Activated CD4-positive, alpha-beta T cell treated with anti-CD3 and anti-CD28 coated beads, Interleukin-2, amount 10 ng/mL, durations not matched to agents 7 days and 5 days (primary cell): ENCODE measurements at places on chromosomes 12 and 14.
A peak's percentile ranks its signal among the peaks of the same experiment; 100 is the strongest.

DNA sequence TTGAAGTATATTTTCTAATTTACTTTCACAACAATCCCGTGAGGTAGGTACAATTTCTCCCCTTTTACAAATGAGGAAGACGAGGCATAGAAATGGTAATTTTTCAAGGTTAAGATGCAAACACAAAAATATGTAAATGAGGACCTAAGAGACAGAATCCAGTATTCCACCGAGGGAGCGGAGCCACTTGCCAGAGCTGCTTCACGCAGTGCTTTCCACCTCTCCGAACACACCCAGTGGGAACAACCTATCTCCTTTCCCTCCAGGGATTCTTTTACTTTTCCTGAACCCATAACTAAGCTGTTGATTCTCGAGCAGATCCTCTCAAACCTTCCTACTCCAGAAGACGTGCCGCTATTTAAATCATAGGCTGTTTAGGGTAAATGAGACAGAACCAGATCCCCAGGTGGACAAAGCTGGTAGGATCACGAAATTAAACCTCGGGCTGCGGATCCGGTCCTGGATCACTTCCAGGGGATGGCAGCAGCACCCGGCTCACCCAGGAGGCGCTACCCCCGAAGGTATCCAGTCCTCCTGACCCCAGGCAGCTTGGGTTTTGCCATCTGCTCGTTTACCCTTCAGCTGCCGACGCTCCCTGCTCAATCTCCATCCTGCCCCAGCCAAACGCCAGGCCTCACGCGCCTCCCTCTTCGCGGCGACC, 1.5 kb downstream of the DDHD1 start:
- DNase-seq, result peak; percentile 55

DNA sequence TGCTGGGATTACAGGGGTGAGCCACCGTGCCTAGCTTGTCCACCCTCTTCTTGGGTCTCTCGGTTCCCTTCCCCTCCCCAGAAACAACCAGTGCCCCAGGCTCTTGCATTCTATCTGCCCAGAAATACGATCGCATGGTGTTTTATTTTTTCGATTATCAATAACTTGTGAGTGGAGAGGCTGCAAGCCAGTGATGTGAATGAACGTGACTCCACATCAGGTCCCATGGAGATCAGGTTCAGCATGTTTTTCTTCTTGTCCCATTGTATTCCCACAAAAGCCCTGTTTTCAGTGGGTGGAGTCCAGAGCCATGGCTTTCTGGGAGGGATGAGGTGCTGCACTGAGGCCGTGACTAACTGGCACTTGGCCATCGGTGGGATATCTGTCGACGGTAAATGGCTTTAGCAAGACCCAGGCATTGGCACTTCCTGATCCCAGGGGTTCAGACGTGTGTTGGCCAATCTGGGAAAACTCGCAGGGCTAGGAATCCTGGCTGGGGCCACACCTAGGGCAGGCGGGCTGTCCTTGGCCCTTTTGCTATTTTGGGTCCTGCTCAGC, 12.7 kb upstream of the HNF1A start:
- DNase-seq, result no peak

- no peak for DNase-seq
These were observed 2.0 kb downstream of the AMHR2 start for GRCh38 chr12:53425515-53426150.

GRCh38 chr12:87425942-87426554, 603.2 kb downstream of the C12orf50 start:
- DNase-seq, result no peak

DNA sequence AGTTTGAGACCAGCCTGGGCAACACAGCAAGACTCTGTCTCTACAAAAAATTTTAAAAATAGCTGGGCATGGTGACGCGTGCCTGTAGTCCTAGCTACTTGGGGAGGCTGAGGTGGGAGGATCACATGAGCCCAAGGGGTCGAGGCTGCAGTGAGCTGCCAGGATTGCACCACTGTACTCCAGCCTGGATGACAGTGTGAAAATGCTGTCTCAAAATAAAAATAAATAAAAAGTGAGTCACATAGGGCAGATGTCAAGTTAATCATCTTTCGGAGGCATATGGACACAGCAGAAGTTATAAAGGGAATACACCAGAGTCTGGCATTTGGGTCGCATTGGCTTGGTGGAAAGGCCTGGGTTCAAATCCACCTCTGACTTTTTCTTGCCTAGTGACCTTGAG, 92.7 kb downstream of the PHETA1 start:
- DNase-seq, result no peak

- DNase-seq, result no peak
These were observed 101.2 kb downstream of the AKAP6 start for GRCh38 chr14:32430326-32430725.

DNA sequence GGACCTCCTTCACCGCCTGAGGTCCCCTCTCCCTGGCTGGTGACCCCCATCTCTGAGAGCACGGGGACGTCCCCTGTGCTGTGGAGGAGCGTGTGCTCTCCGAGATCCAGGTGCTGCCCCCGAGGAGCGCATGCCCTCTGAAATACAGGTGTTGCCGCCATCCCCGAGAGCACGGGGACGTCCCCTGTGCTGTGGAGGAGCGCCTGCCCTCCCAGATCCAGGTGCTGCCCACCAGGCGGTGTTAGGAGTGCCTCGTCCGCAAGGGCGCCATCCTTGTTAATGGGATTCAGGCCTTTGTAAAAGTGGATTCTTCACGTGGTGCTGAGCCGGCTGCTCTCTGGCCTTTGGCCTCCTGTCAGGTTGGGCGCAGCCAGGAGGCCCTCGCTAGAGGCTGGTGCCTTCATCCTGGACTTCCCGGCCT, 10.1 kb downstream of the NOC4L start:
- no peak for DNase-seq

DNA sequence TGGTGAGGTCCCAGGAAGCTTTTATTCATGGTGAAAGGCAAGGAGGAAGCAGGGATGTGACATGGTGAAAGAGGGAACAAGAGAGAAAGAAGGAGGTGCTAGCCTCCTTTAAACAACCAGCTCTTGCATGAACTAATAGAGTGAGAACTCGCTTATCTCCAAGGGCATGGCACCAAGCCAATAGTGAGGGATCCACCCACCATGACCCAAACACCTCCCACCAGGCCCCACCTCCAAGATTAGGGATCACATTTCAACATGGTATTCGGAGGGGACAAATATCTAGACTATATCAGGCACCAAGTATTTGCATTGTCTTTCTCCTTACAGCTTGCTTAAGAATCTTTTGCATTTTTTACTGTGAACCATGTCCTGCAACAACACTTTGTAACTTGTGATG, 91.9 kb upstream of the DHRS4 start:
- no peak for DNase-seq

DNA sequence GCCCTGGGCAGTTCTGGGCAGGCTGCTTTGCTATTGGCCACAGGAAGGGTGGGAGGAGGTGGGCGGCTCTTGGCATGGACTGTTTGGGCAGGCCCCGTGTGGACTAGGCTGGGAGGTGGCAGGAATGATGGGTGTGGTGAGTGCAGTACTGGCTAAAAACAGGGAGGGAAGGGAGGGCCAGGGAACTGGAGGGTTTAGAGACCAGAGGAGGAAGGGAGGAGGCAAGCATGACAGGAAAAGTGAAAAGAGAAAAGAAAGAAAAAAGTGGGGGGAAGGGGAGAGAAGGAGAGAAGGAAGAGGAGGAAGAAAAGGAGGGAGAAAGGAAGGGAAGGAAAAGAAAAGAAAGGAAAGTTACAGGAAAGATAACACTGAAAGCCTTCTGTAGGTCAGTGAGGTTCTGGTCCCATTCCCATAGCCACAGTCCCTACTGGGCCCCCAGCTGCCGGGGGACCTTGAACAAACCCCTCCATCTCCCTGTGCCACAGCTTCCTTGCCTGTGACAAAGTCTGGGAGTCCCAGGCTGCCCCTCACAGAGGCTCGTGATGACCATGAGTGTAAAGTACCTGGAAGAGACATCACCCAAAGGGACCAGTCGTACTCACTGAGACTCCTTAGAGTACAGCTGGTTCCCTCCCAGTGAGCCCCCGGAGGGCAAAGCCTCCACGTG, 1.1 kb upstream of the C14orf132 start:
- DNase-seq, result no peak

- DNase-seq, result no peak
These were observed 190.1 kb downstream of the FOXN3 start for GRCh38 chr14:89226801-89227495.

DNA sequence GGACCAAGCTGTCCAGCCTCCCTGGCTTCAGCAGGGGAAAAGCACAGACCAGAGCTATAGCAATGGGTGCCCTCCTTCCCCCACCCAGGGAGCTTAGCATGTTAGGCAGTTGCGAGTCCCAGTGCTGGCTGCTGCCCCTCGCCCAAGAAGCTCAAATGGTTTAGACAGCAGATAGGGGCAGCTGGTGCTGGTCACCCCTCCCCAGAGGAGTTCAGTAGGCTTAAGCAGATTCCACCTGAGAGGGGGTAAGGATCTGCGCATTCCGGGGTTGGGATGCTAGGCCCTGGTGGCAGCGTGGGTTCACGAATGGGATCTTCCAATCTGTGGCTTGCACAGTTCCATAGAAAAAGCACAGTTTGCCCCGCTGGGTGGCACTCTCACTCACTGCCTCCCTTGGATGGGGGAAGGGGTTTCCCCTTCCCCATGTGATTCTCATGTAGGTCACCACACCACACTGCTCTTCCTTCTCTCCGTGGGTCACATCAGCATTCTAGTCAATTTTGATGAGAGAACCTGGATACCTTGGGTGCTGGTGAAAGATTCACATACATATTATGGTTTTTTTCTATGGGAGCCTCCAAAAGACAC, 665.6 kb downstream of the C12orf50 start:
- no peak for DNase-seq

GRCh38 chr12:65123435-65124063, 2.4 kb upstream of the WIF1 start:
- peak; percentile 42 for DNase-seq

GRCh38 chr12:116508145-116509121, 50.7 kb upstream of the MAP1LC3B2 start:
- DNase-seq, result no peak

DNA sequence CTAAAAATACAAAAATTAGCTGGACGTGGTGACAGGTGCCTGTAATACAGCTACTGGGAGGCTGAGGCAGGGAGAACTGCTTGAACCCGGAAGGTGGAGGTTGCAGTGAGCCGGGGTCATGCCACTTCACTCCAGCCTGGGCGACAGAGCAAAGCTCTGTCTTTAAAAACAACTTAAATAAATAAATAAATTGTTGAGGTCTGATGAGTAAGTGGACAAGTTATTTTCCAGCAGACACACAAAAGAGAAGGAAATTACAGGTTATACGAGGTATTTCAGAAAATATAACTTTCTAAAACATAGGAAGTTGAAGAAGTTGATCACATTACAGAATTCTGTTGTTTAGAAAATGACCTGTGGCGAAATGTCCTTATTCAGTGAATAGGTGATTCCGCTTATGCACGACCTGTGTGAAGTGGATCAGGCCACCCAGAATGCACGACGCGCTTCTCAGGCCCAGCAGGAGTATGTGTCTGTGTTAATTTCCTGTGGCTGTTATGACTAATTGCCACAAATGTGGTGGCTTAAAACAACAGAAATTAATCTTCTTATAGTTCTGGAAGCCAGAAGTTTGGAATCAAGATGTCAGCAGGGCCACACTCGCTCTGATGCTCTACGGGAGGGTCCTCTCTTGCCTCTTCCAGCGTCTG, 38.1 kb downstream of the P2RX7 start:
- DNase-seq, result no peak

- no peak for DNase-seq
These were observed 74.3 kb downstream of the IGF1 start for GRCh38 chr12:102406033-102406584.

DNA sequence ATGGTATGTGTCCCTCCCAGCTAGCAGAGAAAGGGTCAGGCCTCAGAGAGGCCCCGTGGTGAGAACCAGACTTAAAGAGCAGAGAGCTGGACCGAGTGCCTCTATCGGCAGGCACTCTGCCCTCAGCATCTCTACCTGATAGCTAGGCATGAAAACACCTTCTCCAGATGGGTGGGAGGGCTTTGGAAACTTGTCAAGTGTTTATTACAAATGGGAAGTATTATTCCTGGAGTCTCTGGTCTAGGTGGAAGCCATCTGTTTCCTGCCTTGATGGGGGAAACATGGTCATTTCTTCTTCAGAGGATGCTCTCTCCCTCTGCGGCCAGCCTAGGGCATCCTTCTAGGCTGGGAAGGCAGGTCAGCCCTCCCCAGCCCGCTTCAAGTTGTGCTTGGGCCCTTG, 2.3 kb downstream of the TMEM63C start:
- no peak for DNase-seq

DNA sequence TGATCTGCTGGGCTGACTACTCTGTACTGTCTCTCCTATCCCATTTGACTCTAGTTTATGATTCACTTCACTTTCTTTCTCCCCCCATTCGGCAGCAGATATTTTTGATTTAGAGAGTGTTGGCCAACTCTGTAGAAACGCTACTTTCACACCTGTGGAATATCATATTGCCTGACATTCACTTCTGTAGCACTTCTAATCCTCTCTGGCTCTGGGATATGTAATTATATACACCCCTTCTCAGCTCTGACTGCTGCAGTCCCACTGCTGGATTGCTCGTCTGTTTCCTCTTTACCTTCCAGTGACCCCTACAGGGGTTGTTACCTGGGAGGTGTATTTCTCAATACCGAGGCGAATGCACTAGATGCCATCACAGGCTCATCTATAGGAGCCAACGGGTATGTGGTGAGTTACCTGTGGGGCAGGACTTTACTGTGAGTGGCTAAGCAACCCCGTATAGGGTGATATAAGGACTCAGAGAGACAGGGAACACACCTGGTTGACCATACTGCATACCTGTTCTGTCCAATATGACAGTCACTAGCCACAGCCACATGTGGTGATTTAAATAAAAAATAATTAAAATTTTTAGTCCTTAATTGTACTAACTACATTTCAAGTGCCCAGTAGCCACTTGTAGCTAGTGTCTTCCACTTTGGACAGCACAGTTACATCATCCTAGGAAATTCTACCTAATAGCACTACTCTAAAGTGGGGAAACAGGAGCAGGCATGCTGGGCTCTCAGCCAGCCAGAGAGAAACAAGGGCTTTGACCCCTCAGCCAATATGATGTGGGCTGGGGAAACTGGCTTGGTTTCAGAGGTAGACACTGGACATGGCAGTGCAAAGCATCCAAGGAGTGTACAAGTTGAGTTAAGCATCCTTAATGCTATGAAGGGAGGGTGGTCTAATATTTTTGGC, 95.0 kb downstream of the C12orf75 start:
- no peak for DNase-seq

- no peak for DNase-seq
These were observed 38.0 kb downstream of the DPF3 start for GRCh38 chr14:72855913-72856312.

- DNase-seq, result no peak
These were observed 29.5 kb upstream of the OSBPL8 start for GRCh38 chr12:76588881-76589565.

DNA sequence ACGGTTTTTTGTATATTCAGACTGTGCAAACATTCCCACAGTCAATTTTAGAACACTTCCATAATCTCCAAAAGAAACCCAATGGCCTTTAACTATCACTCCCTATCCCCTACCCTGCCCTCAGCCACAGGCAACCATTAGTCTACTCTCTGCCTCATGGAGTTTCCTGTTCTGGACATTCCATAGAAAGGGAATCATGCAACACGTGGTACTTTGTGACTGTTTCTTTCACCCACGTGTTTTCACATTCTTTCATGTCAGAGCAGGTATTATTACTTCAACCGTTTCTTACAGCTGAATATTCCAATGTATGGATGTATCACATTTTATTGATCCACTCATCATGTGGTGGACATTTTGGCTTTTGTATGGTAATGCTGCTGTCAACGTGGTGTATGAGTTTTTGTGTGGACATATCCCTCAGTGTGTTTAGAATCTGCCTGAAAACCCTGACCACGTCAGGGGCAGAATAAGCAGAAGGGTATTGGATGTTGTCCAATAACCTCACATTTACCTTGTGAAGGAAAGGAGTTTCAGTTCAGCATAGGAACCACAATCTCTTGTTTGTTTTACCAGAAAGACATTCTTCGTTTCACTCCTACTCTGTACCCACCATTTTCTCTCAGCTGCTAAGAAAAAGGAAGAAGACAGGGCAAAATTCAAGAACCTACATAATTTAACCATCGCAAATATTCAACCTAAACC, 107.5 kb upstream of the DYRK2 start:
- no peak for DNase-seq
